ENCODE measurements at places on chromosomes 7 and 10.

DNA sequence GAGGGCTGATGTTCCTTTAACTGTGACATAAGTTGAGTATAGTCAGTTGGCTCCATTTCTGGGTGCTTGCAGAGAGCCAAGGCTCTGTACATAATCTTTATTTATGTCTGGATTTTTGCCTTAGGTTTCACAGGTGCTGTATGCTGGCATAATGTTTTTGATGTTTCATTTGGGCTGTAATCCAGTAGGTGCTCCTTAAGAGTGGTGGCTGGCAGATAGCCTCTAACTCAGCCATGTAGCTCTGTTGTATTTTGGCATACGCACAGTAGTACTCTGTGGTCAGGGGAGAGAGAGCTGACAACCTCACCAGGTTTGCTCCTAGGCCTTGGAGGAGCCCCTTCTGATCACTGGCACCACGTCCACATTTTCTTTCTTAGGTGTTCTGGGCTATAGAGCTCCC is 61.1 kb downstream of the RNF133 start:
- DNase-seq = no peak

GRCh38 chr7:23393636-23394035 is 76.7 kb downstream of the IGF2BP3 start:
- DNase-seq = no peak

DNA sequence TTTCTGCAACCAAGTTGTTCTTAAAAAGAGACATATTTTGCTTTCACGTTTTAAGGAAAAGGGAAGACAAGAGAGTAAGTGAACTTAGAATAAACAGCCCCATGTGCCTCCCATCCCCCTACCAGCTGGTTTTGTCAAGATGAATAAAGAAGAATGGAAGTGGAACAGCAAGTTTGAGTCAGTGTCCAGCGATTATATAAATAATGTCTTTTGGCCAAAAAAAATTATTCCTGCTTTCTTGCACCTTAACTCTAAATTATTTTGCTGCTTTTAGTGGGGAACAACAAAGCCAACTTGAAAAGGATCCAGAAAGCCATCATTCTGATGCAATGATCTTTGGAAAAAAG is 82.4 kb upstream of the TRIL start:
- DNase-seq = no peak

- no peak for DNase-seq
These were observed 139.0 kb downstream of the PAXIP1 start for GRCh38 chr7:154863766-154864522.
